Stimulated activated CD8-positive, alpha-beta memory T cell treated with anti-CD3 and anti-CD28 coated beads, Interleukin-4, amount 100 ng/mL, for 1 hour (primary cell): ENCODE measurements at places on chromosomes 4 and X.

DNA sequence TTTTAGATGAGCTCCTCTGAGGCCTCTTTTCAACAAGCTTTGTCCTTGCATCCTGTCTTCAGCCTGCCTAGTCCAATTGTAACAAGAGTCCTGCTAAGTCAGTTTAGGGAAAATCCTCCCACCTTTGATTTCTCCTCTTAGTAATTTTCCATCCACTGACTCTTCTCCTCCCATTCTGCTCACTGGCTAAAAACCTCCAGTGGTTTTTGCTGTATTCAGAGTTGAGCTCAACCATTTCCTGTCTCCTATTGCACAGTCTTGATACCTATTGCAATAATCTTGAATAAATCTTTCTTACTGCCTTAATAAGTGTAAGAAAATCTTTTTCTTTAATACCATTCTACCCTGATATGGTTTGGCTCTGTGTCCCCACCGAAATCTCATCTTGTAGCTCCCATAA lies 117.8 kb upstream of the ENPP6 start:
- DNase-seq, result no peak

DNA sequence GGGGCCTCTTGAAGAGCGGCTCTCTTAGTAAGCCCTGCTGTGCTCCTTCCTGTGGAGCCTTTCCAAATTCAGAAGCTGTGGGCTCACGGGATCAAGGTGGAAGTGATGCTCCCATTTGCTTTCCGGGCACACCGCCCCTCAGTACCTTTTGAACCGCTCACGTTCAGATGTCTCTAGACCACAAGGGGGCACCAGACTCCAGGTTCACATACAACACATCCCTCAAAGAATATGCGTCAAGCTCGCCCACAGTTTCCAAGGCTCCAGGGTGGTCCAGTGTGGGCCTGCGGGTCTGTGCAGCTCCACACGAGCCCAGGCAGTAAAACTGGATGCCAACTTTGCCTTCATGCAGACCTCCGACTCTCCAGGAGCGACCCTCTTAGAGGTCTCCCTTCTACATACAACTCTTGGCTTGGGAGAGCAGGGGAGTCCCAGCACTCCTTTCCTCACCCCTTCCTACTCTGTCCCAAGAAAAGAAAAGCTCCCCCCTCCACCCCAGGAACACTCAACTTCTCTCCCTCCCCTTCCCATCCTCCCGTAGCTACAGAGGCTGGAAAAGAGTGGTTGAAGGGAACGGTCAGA lies 11.0 kb downstream of the SUPT20HL1 start:
- DNase-seq, result peak; percentile 7

DNA sequence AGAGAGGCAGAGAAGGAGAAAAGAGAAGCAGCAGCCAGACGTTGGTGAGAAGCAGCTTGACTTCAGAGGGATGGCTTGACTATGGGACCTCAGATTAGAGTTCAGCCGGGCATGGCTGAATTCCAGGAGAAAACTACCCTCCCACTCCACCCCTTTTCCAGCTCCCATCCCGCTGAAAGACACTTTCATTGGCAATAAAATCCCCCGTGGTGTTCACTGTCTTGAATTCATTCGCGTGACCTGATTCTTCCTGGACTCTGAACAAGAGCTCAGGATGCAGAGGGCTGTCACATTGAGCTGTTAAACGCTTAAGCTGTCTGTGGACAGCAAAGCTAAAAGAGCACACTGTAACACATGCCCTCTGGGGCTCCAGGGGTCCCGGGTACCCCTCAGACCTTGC lies 1575.3 kb upstream of the AGA start:
- no peak for DNase-seq

GRCh38 chr4:78779280-78779679 lies 3.1 kb downstream of the BMP2K start:
- DNase-seq, result no peak

DNA sequence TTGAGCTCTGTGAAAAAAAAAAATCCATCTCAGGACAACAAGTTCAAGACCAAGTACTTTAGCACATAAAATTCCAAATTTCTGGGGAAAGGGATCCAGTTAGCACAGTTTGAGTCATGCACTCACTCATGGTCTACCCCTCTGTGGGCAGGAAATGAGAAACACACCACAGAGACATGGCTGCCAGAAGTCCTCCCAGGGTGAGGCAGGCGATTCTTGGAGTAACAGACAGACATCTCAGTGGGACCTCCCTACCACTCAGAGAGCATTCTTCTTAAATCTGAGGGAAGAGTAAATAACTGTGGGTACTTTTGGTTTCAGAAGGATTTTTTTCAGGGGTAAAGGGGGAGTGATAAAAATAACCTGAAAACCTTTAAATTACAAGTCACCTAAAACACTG lies 14.1 kb downstream of the CXCL1 start:
- DNase-seq, result no peak

GRCh38 chrX:1521459-1521956 lies 15.5 kb downstream of the P2RY8 start:
- DNase-seq, result no peak

DNA sequence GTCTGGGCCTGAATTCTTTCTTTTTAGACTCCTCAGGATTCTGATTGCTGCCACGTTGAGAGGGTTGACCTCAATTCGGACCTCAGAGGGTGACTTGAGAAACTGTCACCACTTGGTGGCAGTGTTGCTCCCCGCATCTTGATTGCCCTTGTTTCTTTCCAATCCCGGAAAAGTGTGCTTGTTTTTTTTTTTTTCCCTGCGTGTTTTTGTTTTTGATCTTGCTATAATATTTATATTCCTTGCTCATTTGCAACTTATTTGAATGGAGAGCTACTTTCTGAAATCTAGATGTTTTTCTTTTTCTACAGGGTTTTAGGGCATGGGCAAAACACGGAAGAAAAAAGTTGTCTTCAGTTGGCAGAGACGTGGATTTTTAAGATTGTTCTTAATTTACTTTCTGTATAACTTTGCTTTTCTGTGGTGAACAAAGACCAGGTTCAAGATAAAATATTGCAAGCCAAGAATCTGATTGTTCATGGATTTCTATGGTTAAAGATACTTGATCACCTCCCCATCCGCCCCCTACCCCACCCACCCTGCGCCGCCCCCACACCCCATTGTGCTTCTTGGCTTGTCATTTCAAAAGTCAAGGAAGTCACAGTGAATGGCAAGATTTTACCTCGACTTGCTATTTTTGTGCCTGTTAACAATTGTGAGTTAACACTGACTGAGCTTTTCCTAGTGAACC lies 102.0 kb downstream of the PTTG2 start:
- peak; percentile 41 for DNase-seq

GRCh38 chr4:22607382-22607781 lies 85.4 kb upstream of the GBA3 start:
- DNase-seq, result no peak

DNA sequence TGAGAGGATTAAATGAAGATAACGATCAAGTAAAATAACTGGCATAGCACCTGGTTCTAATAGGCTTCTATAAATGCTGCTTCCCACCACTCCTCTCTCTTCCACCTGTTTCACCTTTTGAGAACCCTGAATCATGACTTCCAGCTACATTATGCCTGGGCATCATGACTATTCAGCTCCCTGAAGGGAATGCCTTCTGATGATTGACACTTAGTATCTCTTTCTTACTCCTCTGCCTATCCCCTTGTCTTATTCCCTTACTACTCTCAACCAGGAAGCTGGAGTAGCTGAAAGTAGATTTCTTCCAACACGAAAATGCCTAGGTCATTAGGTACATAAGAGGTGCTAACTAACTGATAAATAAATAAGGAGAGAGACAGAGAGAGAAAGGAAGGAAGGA lies 24.7 kb upstream of the CXCL8 start:
- no peak for DNase-seq

- no peak for DNase-seq
Observed at GRCh38 chr4:68249434-68249833, 3.9 kb upstream of the TMPRSS11B start.

GRCh38 chrX:68994135-68994890 lies 165.5 kb downstream of the EFNB1 start:
- no peak for DNase-seq

GRCh38 chrX:118225711-118226428 lies 109.3 kb upstream of the KLHL13 start:
- no peak for DNase-seq

- no peak for DNase-seq
Observed at GRCh38 chr4:141860974-141861373, 224.6 kb downstream of the IL15 start.

GRCh38 chr4:105670684-105671083 lies 37.8 kb downstream of the INTS12 start:
- DNase-seq, result no peak

DNA sequence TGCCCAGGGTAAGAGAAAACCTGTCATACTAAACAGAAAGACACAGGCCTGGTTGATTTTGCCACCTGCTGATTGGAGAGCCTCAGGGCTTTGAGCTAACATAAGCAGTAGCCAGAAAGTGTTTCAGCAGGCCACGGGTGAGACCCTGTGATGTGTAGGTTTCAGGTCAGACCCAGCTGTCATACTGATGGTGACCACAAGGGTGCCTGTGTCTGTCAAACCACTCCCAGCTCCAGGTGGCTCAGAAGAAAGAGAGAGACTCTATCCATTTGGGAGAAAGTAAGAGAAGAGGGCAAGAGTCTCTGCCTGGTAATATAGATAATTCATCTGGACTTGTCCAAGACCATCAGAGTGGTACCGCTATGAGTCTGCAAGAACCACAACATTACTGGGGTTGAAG lies 72.8 kb upstream of the NLRP2B start:
- no peak for DNase-seq

GRCh38 chr4:102247041-102247440 lies 98.2 kb downstream of the SLC39A8 start:
- no peak for DNase-seq

GRCh38 chrX:19670321-19670750 lies 155.0 kb upstream of the MAP3K15 start:
- DNase-seq, result no peak

GRCh38 chr4:120964596-120964995 lies 42.1 kb upstream of the PRDM5 start:
- no peak for DNase-seq

DNA sequence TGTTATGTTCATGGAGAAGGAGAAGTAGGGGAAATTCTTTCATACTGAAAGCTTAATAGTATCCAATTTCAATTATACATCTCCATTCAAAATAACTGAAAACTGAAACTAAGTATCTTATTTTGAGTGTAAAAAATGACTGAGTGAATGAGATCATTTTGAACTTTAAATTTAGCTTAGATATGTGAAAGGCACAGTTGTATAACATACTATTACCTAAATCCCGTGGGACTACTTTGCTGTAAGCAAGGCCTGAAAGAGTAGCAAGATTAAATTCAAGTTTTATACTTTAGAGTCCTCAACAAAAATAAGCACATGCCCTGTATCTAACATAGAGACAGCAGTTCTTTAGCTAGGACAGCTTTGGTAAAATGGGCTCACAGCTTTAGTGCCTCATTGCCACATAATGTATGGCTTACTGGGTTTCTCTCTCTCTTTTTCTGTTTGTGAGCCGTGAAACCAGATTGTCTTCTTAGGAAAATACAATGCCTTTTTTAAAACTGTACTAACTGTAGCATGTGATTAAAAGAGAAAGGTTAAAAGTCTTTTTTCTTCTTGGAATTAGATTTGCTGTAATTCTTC lies 43.2 kb downstream of the GSTCD start:
- no peak for DNase-seq

DNA sequence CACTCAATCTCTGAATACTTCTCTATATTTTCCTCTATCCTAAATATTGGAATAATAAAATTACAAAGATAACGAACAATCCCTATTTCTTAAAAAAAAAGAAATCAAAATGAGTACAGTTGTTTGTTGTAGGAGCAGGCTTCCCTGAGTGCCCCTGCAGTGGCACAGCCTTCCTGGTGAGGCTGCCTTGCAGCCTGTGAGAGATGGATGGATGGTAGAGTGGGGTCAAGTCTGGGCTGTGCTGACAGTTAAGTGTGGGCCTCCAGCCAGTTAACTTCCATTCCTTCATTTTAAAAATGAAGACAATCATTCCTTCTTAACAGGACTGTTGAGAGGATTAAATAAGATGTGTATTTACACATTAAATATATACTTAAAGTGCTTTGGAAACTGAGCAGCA lies 136.9 kb downstream of the MGST2 start:
- DNase-seq, result no peak

GRCh38 chr4:183755596-183755995 lies 96.5 kb downstream of the TRAPPC11 start:
- DNase-seq, result no peak

- DNase-seq, result no peak
Observed at GRCh38 chrX:14594521-14594920, 65.2 kb downstream of the GLRA2 start.

DNA sequence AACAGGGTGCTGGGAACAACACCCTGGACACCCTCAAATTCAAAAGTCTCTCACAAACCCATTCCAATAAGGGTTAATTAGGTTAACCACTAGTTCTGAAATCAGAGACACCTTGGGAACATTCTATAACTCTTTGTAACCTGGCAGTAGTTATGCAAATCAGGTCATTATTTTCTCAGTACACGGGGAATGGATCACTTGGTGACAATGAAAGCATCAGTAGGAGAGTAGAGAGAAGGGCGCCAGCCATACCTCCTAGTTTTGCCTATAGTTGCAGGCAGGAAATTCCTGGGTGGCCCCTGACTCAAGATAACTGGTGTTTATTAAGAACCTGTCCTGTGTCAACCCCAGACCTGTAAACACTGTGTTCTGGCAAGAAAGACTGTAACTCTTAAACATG lies 2.5 kb downstream of the CCDC110 start:
- no peak for DNase-seq

DNA sequence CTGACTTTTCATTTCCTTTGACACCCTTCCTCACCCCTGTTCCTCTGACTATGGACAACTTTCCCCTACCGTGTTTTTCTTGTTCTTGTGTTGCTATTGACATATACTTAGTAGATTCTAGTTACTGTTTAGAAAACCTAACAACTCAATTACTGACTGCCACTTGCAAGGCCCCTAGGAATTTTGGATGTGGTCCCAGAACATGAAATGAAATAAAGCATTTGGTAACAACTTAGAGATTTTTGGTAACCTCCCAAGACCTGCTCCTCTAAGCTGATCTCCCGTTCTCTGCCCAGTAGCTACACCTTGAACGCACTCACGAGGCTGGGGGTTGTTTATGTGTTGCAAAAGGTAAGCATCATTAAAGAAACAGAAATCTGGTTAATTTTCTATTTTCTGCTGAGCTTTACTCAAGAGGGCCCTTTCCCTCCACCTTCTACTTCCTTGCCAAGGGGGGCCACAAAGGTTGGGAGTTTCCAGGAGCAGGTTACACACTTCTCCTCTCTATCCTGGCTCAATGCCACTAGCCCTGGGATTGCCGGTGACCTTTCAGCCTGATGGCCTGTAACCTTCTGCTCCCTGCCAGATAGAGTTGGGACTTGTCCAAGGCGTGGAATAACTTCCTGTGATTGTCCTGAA lies 20.5 kb downstream of the GAB3 start:
- DNase-seq, result no peak

DNA sequence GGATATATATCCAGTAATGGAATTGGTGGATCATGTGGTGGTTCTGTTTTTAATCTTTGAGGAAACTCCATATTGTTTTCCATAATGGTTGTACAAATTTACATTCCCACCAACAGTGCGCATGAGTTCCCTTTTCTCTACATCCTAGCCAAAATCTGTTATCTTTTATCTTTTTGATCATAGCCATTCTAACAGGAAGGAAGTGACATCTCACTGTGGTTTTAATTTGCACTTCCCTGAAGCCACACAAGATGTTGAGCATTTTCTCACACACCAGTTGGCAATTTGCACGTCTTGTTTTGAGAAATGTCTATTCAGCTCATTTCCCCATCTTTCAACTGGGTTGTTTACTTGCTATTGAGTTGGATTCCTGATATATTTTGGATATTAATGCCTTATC lies 194.9 kb downstream of the CBLL2 start:
- no peak for DNase-seq
